ENCODE measurements at places on chromosomes 6 and 20.

GRCh38 chr6:113587078-113587699, 270.0 kb upstream of the MARCKS start:
- DNase-seq, result no peak

DNA sequence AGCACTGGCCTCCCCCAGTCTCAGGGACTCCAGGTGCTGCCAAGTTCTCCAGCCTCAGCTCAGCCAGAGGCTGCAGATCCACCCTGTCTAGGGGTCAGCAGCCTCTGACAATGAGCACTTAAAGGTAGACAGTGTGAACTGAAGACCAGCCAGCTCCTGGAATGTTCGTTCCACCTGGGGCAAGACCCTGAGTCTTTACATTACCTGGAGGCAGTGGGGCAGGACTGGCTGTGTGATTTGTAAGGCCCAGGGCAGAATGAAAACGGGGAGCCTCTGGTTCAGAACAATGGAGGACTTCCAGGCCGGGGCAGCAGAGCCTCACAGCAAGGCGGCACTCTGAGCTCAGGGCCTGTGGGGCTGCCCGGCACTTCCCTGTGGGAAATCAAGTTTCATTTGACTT, 65.0 kb downstream of the CTCFL start:
- no peak for DNase-seq

- DNase-seq, result no peak
These were observed 8.4 kb downstream of the PSMA7 start for GRCh38 chr20:62134735-62135231.

DNA sequence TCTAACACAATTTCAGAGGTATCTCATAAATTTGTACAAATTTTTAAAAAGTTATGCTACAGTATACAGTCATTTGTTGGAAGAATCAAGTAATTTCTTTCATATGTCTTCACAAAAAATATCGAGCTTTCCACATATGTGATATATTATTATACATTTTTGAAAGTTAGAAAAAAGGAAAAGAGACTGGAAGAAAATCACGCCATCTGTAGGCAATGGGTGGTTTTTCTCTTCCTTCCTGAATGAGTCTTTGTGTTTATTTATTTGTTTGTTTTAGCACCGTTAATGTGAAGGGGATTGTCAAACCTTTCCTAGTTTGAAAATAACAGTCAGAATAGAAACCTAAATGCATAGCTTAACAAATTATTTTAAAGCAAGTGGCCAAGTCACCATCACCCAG, 130.6 kb downstream of the SYNDIG1 start:
- DNase-seq, result no peak

- DNase-seq, result no peak
These were observed 893 bp downstream of the PRDM13 start for GRCh38 chr6:99607416-99608036.
